ENCODE measurements at places on chromosomes 16 and 17.
A peak's percentile ranks its signal among the peaks of the same experiment; 100 is the strongest.

DNA sequence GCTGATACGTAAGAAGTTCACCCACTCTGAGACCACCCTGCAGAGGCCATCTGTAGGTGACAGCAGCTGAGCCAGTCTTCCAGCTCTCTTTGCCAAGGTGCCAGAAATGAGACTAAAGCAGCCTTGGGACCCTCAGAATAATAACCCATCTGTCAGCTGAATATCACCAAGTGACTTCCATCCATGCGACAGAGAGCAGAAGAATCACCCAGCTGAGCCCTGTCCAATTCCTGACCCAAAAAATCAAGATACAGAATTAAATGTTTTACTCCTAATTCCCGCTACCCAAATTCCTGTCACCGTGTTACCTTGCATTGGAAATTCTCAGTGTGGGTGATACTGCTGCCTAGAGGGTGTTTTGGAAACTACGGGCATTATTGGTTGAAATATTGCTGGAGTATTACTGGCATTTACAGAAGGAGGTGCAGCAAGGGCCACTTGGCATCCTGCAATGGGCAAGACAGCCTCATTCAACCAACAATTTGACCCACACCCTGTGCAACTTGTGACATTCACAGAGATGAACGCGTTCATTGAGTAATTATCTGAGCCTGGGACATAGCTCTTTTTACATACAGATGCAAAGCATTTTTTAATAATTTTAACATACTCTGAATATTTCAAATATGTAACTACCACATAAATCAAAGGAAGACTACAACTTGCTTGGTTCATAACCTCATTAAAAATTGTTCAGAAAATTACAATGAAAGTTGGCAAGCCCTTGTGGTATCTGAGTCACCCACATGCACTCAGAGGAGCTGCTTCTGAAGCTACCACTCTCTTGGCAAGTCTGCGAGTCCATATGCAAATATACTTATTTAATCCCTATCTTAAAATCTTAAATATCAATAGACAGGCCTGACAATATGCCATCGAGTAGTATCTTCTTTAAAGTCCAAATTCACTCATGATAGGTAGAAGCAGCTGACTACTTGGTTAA is 126.6 kb downstream of the C16orf95 start:
- DNase-seq = no peak

DNA sequence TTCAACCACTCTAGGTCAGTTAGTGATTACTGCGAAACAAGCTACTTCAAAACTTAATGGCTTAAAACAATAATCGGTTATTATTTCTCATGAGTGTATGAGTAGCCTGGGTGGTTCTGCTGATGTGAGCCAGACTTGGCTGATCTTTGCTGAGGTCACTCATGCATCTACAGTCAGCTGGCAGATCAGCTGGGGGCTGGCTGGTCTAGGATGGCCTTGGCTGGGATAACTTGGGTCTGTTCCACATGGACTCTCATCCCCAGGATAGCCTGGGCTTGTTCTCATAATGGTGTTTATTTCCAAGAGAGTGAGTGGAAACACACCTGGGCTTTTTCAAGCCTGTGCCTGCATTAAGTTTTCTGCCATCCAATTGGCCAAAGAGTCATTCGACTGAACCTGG is 13.0 kb downstream of the CCDC182 start:
- no peak for DNase-seq

- DNase-seq = no peak
Measured at GRCh38 chr16:85199069-85199725, 86.9 kb upstream of the CIBAR2 start.

- DNase-seq = no peak
Measured at GRCh38 chr16:24734382-24734781, 4.9 kb downstream of the TNRC6A start.

GRCh38 chr17:79080761-79081290 is 6.2 kb downstream of the ENGASE start:
- no peak for DNase-seq

DNA sequence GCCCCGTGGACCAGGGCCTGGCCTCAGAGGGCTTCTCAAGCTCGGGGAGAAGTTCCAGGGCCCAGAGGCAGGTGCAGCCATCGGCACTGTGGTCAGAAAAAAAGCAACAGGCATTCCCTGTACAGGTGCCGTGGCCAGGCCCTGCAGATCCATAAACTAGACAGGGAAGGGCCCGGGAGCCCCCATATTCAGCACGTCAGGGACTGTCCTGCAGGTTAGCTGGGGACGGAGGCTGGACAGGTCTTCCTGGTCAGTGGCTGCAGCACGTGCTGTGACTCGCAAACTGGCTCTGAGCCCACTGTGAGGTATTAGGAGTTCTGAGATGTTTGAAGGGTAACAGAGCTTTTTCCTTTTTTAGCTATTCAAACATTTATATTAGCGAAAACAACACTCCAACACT is 15.0 kb upstream of the C16orf95 start:
- no peak for DNase-seq

DNA sequence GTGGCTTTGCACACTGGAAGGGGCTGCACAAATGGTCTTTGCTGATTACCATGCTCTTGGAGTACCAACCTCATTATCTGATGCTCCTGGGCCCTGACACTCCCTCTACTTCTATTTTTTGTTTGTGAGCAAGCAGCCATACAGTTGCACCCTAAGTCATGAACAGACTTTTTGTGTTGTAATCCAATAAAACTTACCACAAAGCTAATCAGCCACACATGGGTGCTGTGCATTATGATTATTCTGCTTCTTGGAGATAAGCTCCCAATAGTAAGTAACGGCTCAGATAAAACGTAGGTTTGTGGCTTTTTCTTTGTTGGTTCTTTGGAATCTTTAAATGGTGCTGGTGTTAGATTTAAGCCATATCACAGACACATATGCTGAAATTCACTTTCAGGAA is 76.2 kb downstream of the CCT6B start:
- DNase-seq = no peak

GRCh38 chr17:78232859-78233173 is 1.4 kb downstream of the TMEM235 start:
- no peak for DNase-seq

GRCh38 chr16:1474082-1474795 is 589 bp downstream of the CLCN7 start:
- no peak for DNase-seq

DNA sequence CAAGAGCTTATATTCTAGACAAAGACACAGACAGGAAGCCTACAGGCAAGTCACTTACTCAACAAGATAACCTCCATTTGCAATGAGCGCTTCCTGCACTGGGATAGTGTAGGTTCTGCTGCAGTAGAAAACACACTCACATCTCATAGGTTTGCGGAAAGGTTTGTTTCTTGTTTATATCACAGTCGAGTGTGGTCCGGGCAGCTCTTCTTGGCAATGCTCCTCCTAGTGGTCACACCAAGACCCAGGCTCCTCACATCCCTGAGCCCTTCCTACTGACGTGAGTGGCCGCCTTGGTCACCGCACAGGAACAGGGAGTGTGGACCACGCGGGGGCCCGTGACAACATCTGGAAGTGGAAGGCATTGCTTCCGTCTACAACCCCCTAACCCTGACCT is 48.0 kb upstream of the RBFOX3 start:
- DNase-seq = no peak

DNA sequence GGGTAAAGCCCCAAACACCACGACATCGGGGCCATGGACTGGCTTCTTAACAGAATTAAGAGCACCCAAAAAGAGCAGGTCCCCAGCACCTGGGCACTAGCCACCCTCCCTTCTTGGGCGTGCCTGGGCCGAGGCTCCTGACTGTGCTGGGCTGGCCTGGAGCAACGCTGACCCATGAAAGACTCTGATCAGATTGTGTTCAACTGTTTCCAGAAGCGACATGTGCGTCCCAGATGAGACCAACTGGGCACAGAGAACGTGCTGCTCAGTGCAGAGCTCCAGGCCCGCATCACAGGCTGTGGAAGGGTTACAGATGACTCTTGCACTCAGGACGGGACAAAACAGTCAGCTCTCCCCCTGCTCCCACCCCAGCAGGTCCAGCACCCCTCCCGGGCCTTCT is 100.7 kb downstream of the KCNJ12 start:
- DNase-seq = no peak

- no peak for DNase-seq
Measured at GRCh38 chr16:78686601-78687000, 587.1 kb downstream of the WWOX start.

GRCh38 chr17:78253946-78254672 is 22.7 kb downstream of the TMEM235 start:
- DNase-seq = peak; percentile 74

DNA sequence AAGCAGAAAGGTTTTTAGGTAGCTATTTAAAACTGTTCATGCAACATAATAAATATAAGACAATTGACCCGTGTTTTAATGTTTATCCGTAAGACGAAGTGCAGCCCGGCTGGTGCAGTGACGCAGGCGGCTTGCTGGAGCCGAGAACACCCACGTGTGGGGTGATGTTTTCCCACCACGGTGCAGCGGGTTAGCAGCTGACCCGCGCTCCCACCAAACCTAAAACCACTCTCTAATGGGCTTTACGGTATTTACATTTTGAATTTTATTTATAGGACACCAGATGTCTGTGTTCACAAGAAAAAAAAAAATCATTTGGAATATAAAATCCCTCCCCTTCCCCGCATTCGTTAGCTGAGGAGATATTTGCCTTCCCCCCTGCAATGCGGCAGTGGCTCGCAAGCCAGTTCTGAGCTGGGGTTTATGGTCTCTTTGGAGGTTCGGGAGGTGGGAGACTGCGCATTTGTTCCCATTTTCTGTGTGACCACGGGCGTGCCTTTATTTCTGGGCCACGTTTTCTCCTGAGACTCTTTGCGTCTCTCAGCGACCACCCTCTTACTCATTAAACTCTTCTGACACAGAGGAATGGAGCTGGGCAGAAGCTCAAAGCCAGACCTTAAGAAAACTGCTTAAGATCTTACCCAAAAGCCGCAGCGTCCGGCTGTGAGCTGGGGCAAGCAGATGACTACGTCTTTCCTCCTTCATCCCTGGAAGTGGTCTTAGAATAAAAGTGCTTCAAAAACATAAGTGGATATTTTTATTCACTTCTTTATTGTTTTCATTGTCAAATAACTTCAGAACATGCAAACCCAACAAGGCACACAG is 301.1 kb downstream of the IRF8 start:
- DNase-seq = no peak

DNA sequence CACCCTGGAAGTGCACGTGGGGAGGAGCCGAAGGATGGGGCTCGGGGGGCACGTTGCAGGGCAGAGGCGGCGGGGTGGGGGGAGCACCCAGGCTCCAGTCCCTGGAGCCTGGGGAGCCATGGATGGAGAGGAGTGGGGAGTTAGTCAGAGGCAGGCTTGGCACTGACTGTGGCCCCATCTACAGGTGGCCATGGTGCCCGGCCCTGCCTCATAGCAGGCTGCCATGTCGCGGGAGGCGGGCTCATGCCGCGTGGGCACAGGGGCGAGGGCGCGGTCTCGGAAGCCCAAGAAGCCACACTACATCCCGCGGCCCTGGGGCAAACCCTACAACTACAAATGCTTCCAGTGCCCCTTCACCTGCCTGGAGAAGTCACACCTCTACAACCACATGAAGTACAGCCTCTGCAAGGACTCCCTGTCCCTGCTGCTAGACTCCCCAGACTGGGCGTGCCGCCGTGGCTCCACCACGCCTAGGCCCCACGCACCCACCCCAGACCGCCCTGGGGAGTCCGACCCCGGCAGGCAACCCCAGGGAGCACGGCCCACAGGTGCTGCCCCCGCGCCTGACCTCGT is 3.0 kb downstream of the PRR35 start:
- DNase-seq = no peak

- no peak for DNase-seq
Measured at GRCh38 chr16:12754824-12755543, 48.7 kb downstream of the CPPED1 start.

DNA sequence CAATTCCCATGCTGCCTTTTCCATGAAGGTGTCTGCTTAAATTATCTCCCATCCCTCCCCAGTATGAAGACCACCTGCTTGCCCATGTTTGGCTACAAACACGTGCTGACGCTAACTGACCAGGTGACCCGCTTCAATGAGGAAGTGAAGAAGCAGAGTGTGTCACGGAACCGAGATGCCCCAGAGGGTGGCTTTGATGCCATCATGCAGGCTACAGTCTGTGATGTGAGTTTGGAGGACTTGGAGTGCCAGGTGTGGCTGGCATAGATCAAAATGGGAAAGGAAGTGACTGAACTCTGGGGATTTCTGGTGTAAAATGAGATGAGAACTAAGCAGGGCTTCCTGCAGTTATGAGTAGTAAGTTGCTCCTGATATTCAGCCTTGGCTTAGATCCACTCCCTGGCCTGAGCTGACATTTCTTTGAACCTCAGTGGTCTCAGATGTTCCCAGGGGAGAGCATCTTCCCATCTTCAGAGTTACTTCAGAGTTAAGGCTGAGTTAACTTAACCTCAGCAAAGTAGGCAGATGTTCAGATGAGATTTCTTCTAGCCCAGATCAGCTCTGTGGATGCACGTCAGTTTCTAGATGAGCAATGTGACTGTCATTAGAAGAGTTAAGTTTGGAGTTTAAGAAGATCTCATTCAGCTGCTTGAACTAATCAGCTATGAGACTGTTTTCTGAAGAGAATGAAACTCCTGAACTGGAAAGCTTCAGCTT is 32.7 kb downstream of the ITGB3 start:
- peak; percentile 71 for DNase-seq

GRCh38 chr16:82093666-82094300 is 58.7 kb downstream of the HSD17B2 start:
- no peak for DNase-seq

- peak; percentile 81 for DNase-seq
Measured at GRCh38 chr17:79340333-79341221, 266.0 kb downstream of the ENGASE start.

DNA sequence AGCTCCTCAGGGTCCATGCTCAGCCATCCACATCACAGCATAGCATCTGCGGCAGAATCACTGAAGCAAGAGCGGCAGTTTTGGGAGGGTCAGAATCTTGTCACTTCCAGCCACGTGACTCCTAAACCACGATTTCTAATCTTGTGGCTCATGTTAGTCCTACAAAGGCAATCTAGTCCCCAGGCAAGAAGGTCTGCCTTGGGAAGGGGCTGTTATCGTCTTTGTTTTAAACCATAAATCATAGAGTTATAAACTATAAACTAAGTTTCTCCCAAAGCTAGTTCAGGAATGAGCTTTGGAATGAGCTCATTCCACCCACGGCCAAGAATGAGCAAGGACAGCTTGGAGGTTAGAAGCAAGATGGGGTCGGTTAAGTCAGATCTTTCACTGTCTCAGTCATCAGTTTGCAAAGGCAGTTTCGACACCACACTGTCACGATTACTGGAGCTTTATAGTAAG is 20.8 kb upstream of the DNAH17 start:
- no peak for DNase-seq

- no peak for DNase-seq
Measured at GRCh38 chr16:14196539-14196938, 125.4 kb downstream of the MRTFB start.

- no peak for DNase-seq
Measured at GRCh38 chr16:59060207-59060606, 326.1 kb upstream of the GOT2 start.

- no peak for DNase-seq
Measured at GRCh38 chr16:75494661-75495075, 573 bp downstream of the CHST6 start.

GRCh38 chr16:27441276-27441675 is 39.3 kb downstream of the IL21R start:
- no peak for DNase-seq

DNA sequence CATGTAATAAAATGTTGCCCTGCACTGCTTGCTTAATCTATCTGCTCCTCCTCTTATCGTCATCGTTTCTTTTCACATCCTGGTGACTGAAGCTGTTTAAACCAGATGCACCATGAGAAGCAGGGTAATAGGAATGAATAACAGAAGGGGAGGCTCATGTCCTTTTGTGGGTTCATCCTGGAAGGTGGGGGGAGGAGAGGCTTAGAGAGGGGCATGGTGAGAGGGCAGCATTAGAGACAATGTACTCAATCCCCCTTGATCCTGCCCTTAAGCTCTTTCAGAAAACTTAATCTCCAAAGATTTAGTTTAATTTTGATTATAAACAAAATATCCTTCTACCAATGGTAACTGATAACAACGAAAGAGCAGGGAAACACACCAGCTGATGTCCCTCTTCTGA is 248.5 kb downstream of the CA10 start:
- no peak for DNase-seq
